ENCODE measurements at places on chromosomes 3 and 15.

DNA sequence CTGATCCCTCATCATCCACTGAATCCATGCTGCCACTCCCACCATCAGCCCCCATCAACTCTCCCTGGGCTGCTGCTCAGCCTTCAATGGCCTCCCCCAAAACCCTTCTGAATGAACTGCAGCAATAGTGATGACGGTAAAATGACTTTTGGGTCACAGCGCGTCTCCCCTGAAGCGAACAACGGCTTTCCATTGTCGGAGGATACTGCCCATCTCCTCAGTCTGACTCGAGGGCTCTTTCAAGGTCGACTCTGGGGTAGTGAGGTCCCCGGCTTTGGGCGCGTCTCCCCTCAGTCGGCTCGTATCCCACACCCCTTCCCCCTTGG, 57.2 kb upstream of the ZBTB38 start:
- no peak for DNase-seq

DNA sequence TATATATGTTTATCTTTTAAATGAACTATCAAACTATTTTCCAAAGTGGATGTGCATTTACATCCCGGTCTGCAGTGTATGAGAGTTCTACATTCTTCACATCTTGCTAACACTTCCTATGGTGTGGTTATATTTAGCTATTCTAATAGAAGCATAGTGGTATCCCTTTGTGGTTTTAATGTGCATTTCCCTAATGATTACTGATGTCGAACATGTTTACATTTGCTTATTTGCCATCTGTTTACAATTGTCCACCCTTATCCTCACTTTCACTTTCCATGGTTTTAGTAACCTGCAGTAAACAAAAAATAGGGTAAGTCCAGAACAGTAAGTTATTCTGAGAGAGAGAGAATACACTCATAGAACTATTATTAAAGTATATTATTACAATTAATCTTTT, 360.5 kb upstream of the NAALADL2 start:
- DNase-seq: no peak

DNA sequence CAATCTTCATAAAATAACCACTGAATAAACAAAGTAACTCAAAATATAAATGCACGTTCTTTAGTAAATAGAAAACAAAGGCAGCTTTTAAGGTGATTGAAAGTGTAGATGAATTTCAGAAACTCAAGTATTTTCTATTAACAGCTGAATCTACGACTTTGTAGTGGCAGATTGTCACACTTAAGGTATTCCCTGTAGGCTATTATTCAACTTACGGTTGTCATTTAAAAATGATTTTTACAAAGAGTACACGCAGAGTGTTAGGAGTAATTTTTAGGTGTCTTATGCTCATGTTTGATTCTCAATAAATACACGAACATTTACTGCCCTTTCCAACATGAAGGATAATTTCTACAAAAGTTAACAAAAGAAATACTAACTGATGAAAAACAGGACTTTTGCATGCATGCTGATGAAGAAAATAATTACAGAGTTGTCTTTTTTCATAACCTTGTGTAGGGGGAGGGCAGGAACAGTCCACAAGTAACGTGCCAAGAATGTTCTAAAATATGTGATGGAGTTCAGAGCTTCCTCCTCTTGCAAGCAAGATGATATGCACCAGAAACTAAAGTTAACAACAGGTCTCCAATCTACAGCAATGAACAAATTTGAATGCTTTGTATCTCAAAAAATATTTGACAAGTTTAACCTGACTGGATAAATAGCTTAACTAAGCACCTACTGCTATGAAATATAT, 16.7 kb downstream of the DCBLD2 start:
- DNase-seq: no peak

- DNase-seq: no peak
Observed at GRCh38 chr3:31815631-31816440, 165.2 kb downstream of the OSBPL10 start.

DNA sequence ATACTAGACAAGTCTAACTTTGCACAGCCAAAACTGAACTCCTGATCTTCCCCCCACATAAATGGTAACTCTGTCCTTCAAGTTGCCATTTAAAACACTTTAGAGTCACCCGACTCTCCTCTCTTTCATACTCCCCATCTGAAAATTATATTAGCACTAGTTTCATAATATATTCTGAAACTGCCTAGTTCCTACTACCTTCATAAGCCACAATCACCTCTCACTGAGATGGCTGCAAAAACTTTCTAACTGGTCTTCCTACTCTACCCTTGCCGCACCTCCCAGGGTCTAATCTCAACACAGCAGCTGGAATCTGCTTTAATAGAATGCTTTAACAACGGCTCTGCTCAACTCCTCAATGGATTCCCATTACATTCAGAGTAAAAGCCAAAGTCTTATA, 55.0 kb downstream of the GLB1 start:
- no peak for DNase-seq

- no peak for DNase-seq
Observed at GRCh38 chr3:149523512-149524299, 49.2 kb downstream of the TM4SF4 start.

DNA sequence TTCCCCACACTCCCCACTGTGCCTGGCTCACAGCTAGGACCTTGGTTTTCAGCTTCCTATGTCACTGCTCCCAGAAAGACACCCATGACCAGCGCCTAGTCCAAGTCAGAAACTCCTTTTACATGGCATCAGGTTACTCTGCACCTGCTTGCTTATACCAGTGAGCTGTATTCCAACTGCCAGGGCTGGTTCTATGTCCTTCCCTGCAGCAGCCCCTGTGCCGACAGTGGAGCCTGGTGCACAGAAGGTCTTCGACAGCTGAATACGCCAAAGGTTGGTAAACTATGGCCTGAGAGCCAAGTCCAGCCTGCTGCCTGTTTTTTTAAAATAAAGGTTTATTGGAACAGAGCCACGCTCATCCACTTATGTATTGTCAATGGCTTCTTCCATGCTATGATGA, 102.5 kb downstream of the IQSEC1 start:
- DNase-seq: no peak

DNA sequence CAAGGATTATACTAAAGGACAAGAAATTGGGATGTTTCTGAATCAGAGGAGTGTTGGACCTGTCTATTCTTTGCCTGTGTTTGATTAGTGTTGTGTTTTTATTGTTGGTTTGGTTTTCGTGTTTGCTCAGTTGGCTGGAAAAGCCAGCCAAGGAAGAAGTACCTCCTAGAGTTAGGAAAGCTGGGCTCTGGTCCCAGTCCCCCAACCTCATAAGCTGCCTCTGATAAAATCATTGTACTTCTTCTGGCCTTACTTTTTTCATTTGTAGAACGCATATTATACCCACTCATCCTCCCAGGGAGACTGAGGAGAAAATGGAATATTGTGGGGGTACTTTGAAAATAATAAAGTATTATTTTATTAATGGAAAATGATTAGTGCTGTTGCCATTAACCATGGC, 177.4 kb upstream of the TRIM42 start:
- DNase-seq: no peak

GRCh38 chr15:48494631-48495030, 150.9 kb downstream of the FBN1 start:
- no peak for DNase-seq

DNA sequence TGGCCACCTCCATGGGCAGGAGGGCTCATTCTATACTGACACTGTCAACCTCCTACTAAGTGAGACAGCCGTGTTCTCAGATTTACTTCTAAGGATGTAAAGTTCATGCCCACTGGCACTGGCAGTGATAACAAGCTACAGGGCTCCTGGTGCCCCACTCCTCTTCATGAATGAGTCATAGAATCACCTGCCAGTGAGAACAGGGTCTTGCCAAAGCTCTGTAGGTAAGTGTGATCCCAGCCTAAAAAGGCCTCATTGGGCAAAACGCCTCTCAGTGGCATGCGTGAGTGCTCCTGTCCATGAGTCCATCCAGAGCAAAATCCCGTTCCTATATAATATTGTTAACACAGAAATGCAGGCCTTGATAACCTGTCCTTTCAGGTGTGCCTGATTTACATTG, 17.4 kb downstream of the PXYLP1 start:
- DNase-seq: no peak

DNA sequence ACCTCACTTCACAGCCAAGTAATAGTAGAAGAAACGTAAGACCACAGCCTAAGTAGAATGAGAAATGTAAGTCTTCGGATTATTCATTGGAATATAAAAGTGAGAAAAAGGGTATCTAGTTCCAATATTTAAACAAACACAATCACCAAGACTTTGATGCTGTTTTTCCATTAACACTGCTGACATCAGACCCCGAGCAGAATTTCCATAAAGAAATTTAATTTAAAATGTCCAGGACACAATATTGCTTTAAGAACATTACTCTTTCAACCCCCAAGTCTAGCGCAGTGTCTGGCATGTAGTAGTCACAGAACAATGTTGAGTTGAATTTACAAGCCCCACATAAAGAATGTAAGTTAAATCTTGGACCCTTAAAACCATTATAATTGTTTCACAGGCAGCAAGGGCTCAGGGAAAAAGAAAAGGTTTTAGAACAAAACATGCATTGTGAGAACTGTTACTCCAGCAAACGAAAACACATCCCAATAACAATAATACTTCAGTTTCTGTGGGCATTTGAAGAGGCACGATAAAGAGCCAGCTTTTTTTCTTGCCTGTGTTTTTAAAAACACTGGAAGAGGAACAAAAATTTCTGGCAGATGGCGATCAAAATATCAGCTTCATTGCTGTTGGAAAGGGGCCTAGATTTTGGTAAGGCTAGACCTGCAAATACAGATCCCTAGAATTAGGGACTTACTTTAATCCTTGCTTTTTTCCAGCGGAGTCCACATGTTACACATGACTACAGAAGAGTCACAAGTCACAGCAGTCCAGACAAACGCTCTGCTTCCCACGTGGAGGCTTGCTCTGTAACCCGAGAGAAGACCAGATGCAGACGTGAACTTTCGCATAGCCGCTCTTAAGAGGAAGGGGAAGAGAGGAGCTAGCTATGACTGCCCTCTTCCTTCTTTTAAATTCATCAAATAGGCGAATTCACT, 77.9 kb upstream of the IGSF10 start:
- no peak for DNase-seq

GRCh38 chr3:99248913-99249312, 347.4 kb upstream of the DCBLD2 start:
- DNase-seq: no peak

DNA sequence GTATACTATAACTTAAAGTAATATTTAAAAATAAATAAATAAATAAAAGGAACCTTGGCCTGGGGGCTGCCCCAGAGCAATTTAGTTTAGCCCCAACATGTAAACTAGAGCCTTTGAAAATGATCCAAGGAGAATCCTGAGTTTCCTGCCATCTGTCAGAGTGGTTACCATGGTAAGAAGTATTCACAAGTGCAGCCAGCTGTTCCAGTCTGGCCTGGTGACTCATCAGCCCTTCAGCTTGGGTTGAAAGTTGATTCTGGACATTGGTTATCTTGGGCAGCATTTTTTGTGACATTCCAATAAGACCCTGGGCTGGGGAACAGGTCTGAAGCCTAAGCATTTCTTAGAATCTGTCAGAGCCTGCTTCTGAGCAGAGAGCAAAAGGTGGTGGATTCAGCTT, 72.7 kb upstream of the LRTM1 start:
- DNase-seq: no peak

DNA sequence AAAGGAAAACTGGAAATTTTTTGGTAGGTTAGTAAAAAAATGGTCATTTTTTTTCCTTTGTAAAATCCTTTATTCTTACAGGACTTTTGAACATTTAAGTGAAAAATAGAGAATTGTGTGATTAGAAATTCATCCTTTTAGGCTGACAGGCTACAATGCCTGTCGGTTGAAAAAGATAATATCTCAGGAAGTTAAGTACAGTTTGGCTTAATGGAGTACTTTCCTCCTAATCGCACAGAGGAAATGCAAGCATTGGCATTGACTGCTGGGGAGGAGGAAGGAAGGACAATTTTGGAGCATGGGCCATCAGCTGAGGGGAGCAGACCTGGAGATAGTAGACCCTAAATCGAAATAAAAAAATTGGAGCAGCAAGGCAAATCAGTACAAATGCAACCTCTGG, 135.1 kb upstream of the ICE2 start:
- no peak for DNase-seq

- no peak for DNase-seq
Observed at GRCh38 chr3:149809699-149810098, 3.3 kb upstream of the RNF13 start.

DNA sequence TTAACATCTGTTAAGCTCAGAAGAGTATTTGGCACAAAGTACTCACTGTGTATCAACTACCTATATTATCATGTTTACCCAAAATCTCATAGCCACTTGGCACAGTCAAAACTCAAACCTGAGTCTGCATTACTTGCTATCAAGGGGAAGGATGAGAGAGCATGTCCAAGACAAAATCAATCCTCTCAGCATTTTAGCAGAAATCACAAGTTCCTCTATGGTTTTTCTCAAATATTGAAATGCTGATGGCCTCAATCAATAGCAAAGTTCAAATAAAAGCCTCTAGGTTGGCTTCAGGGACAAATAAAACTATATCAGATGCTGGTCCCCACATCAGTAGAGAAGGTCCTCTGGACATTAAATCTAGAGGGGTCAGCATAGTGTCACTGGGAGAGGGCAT, 14.3 kb downstream of the TBC1D2B start:
- no peak for DNase-seq

- no peak for DNase-seq
Observed at GRCh38 chr3:134985864-134986715, 191.0 kb downstream of the EPHB1 start.

DNA sequence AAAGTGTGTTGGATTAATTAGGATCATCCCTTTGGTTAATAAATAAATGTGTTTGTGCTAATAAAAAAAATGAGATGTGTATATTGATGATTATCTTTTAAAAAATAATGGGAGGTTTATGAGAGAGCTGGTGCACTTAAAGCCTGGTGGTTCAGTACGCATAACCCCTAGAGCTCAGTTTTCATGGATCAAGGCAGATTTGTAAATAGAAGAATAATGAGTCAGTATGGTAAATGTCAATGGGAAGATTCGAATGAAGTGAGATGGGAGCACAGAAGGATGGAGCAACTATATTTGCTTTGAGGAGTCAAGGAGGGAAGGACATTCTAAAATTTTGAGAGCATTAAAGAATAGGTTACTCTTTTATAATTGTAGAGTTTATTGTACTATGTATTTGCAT, 35.4 kb downstream of the AKAP13 start:
- no peak for DNase-seq

DNA sequence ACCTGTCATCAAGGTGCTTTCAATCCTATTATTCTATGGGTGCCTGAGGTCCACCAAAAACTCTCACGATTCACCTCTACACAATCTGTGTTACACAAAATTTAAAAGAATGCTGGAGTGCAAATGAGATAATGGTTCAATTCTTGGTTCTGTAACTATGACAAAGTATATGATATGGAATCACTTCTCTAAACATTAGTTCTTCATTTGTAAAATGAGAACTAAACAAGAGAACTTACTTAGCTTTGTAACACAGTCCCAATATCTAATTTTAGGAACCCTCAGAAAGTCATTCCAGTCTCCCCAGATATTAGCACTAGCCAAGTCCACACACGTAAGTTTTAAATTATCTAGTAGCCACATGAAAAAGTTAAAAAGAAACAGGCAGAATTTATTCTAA, 111.5 kb downstream of the TBL1XR1 start:
- no peak for DNase-seq

- DNase-seq: no peak
Observed at GRCh38 chr3:123180791-123181190, 21.0 kb upstream of the SEC22A start.

GRCh38 chr15:59353994-59354416, 18.7 kb downstream of the MYO1E start:
- DNase-seq: no peak

All from activated naive CD4-positive, alpha-beta T cell treated with Interleukin-2 at 50 U/mL for 16 hours (primary cell).